Activated T-cell treated with anti-CD3 and anti-CD28 coated beads for 1 hour (primary cell): ENCODE measurements at places on chromosomes 7 and 10.

- no peak for DNase-seq
Measured at GRCh38 chr10:14302035-14302434, 28.7 kb downstream of the FRMD4A start.

DNA sequence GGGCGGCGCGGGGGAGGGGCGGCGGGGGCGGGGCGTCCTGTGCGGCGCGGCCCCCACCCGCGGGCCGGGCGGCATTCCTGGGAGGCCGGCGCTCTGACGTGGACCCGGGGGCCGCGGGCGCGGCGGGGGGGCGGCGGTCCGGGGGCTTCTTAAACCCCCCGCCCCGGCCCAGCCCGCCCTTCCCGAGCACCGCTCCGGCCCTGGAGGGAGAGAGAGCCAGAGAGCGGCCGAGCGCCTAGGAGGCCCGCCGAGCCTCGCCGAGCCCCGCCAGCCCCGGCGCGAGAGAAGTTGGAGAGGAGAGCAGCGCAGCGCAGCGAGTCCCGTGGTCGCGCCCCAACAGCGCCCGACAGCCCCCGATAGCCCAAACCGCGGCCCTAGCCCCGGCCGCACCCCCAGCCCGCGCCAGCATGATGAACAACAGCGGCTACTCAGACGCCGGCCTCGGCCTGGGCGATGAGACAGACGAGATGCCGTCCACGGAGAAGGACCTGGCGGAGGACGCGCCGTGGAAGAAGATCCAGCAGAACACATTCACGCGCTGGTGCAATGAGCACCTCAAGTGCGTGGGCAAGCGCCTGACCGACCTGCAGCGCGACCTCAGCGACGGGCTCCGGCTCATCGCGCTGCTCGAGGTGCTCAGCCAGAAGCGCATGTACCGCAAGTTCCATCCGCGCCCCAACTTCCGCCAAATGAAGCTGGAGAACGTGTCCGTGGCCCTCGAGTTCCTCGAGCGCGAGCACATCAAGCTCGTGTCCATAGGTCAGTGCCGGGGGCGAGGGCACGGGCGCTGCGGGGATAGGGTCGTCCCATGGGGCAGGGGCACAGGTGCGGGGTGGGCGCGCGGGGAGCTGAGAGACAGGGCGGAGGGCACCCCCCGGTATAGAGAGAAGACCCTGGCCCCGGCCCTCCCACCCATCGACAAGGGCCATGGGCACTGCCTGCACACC is at the start of gene FLNC:
Gene FLNC (plus strand): TSS at position 176 of the 947 bp plus-strand sequence. CDS start 232 bp downstream, at position 408.
- peak; percentile 7 for DNase-seq

- no peak for DNase-seq
Measured at GRCh38 chr10:104895541-104895940, 254.5 kb downstream of the SORCS3 start.

DNA sequence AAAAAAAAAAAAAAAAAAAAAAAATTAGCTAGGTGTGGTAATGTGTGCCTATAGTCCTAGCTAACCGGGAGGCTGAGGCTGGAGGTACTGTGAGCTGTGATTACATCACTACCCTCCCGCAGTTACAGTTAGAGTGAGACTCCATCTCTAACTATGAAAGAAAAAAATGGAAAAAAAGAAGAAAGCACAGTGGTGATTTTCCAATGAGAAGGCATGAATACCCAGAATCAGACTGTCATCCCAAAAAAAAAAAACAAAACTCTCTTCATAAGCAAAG is 269.9 kb upstream of the MKLN1 start:
- no peak for DNase-seq

- DNase-seq, result peak; percentile 29
Measured at GRCh38 chr7:1920266-1920681, 250.2 kb downstream of the ELFN1 start.

DNA sequence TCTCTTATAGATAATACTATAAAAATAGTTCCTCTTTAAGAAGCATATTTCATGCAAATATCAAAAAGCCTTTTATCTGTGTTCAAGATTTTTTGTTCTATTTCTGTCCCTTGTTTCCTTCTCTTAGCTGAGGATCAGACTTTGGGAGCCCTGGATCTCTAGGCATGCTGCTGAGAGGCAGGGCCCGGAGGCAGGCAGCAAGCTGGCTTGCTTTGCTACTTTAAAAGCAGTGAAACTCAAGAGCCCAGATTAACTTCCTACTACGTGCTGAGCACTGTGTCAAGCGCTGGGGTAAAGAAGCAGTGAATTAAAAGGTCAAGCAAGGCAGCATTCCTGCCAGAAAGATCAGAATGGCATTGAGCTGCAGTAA is 31.0 kb upstream of the ARID5B start:
- no peak for DNase-seq

GRCh38 chr10:128576943-128577670 is 450.9 kb upstream of the MKI67 start:
- DNase-seq, result no peak

GRCh38 chr10:5443429-5443828 is 31.1 kb downstream of the NET1 start:
- DNase-seq, result no peak

DNA sequence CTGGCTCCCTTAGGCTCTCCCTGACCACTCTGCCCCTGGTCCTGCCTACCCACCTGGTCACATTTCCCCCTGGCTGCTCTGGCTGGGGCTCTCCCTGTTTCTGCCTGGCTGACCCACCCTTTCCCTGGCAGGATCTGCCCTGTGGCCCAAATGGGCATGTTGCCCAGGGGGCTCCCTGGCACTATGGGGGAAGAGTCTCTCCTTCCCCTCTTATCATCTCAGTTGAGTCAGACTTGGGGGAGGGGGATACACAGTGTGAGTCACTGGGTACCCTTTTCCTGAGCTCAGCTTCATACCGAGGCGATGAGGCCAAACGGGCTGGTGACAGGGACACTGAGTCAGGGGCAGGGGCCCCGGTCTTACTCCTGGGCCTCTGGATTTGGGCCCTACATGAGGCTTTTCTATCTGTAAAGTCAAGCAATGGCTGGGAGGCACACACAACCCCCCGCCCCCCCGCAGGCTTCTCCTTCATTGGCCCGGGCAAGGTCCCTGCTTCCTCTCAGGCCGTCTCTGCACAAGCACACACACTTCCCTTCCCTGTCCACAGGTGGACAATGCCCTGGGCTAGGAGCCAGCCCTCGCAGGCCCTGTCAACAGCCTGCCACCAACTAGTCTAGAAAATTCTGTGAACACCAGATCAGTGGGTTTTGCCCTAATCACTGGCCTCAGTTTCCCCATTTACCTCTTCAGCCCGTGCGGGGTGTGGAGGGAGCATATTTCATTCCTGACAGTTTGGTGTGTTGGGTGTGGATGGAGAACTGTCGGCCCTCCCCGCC is 627 bp upstream of the FLNC start:
- DNase-seq, result no peak

GRCh38 chr7:156999958-157000726 is 10.3 kb downstream of the MNX1 start:
- no peak for DNase-seq

GRCh38 chr10:52108236-52108635 is 205.8 kb upstream of the DKK1 start:
- DNase-seq, result no peak

- DNase-seq, result no peak
Measured at GRCh38 chr7:115008465-115009114, 86.7 kb downstream of the MDFIC start.

DNA sequence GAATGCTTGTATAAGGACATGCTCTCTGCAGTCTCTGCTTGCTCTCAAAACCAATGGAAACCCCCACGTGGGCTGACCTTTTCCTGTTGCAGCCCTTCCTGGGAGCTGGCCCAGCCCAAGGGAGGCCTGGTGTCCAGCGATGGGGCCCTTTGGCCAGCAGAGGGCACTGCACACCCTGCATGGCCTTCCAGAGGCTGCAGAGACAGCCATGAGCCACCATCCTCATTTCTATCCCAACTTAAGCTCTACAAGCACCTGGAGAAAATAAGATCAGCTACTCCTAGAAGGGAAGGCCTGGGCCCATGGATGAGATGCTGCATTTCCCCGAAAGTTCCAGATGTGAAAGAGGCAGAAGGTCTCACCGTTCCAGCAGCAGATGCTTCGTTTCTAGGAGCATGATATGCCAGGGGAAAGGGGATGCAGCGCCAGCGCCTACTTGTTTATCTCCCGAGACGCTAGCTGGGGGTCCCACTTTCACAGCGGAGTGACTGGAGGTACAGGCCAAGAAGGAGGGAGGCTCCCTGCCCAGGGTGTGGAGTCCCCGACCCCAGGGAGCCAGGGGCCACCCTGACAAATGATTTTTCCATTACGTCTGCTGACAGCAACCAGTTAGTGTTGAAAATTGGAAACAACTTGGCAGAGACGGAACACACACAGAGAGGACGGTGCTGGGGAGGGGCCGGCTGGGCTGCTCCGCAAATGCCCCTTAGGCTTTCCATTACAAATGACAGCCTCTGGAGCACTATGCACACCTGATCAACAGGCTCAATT is 106.4 kb downstream of the ZRANB1 start:
- DNase-seq, result peak; percentile 34

DNA sequence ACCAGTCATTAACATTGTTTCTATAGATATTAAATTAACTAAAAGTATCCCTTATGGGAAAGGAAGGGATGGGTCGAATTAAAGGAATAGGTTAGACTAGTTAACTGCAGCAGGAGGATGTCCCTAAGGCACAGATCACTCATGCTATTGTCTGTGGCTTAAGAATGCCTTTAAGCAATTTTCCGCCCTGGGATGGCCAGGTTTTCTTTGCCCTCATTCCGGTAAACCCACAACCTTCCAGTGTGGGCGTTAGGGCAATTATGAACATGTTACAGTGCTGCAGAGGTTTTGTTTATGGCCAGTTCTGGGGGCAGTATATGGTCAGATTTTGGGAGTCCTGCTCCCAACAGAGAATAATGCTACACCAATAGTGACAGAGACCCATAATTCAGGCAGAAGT is 139.3 kb upstream of the CDK13 start:
- no peak for DNase-seq

DNA sequence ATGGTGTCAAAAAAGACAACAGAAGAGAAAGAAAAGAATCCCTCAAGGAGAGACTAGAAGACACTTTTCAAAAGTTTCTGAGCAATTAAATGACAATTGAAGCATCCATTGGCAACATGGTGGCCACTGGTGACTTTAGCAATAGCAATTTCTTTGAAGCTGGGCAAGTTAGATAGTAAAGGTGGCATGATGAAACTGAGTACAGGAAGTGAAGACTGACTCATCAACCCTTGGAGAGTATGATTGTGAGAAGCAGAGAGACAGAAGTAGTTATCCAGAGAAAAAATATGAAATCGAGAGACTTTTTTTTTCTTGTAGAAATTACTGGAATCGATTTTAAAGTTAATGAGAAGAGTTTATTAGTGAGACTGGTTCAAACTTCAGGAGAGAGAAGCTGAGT is 52.5 kb downstream of the DGKB start:
- no peak for DNase-seq

- no peak for DNase-seq
Measured at GRCh38 chr7:92528958-92529264, 316 bp downstream of the RBM48 start.
